ENCODE measurements at places on chromosomes 1 and 21.

- DNase-seq = no peak
These were observed 156.0 kb upstream of the PTBP2 start for GRCh38 chr1:96565546-96565945.

GRCh38 chr1:64476251-64476952 is 6.5 kb downstream of the CACHD1 start:
- DNase-seq = no peak

DNA sequence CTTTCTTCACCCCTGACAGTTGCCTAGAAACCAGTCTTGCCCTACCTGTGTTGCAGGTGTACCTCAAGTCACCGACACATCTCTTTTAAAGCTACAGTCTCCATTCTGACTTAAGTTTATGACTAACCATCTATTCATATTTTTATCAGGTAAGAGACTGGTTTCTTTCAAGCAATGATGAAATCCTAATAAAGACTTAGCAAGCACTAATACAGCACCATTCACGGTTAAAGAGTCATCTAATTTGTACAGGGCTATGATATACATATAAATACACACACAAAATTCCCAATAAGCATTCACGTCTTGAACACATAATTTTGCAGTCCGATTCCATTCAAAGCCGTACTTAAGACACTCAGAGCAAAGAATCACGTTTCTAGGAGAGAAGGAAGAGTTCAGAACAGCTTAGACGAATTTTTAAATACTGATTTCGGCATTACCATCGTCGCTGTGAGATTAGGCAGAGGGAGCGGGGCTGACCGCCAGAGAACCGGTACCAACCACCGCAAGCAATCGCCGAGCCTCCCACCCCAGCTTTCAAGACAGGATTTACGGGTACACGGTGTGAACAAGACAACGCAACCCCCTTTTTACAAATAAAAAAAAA is 943 bp downstream of the ERRFI1 start:
- no peak for DNase-seq

- no peak for DNase-seq
These were observed 115.2 kb downstream of the ROR1 start for GRCh38 chr1:63888984-63889383.

DNA sequence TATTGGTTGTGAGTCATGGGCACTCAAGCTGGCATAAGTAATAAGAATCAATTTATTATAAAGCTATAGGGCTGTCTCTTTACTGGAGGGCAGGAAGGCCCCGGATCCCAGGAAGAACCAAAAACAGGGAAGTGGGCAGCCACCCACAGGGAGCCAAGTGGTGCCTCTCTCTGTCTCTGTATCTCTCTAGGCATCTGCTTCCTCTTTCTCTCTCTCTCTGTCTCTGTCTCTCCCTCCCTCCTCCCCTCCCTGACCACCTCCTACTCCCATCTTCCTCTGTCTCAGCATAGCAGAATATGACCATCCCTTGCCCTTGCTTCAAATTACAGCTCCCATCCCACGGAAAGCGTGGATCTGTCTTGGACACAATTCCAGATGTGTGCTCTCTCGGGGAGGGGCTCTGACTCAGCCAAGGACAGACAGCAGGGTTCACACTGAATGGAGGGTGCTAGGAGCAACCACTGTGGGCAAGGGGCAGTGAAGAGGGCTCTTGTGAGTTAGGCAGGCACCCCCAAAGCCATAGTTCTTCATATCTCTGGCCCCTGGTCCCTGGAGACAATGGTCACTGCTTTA is 80.4 kb upstream of the LPGAT1 start:
- no peak for DNase-seq

DNA sequence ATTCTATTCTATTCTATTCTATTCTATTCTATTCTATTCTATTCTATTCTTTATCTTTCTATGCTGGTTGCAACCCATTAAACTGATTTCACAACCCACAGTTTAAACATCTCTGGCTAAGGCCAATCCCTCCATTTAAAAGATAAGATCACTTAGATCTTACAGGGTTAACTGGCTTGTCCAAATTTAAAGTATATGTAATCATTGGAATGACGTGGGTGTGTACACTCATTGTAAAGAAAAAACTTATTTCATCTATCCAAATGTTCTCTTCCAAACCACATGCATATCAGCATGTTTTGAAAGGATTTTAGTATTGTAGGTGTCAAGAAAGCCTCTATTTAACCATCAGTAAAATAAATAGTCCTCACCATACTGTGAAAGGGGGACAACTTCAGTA is 299.6 kb upstream of the RUNX1 start:
- DNase-seq = no peak

GRCh38 chr1:180933141-180933540 is 20.4 kb downstream of the KIAA1614 start:
- no peak for DNase-seq

GRCh38 chr1:153944005-153944826 is 2.3 kb downstream of the DENND4B start:
- no peak for DNase-seq

- no peak for DNase-seq
These were observed 154.9 kb downstream of the MAGI3 start for GRCh38 chr1:113545210-113545609.

DNA sequence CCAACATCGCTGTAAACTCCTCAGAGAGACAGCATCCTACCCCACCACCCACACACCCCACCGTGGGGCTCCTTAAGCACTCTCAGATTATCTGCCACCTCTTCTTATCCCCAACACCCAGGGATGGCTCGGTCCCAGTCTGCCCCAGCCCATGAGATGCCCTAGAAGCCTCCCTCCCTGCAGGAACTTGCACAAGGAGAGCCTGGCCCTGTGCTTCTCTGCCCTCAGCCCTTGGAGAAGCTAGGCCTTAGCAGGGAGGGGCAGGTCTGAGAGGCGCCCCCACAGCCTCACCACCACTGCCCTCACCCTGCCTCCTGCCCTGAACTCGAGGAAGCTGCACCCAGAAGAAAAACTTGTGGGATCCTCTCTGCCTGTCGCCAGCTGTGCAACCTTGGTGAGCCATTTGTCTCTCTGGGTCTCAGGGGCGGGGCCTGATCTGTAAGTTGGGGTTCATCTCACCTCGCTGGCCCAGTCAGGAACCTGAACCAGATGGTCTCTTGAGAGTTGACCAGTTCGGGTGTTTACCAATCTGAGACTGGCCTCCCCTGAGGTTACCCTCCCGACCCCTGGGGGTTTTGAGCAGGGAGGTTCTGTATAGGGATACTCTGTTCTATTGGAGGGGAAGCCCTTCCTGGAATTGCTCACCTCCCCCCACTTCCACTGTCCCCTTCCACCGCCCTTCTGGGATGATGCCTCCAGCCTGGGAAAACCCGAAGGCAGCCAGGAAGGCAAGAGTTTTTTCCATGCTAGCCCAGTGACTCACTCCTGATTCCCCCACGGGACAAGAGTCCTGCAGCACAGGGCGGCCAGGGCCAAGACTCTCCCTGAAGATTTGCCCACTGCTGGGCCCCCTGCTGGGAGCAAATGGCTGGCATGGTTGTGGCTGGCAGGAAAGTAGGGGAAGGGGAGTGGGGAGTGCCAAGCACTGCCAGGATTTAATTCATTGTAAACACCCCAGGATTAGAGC is at the start of gene S100A3:
S100A3 (minus strand) TSS at position 537 of the 967 bp plus-strand sequence. CDS start 773 bp downstream, outside the sequence.
- DNase-seq = no peak

- no peak for DNase-seq
These were observed 154.8 kb downstream of the TRABD2B start for GRCh38 chr1:47842228-47842919.
